ENCODE measurements at places on chromosomes 3 and 15. TPM values are rescaled to one million over a fixed set of nuclear protein-coding genes. Genes with fewer than 3 reads are reported as not detected.
A peak's percentile ranks its signal among the peaks of the same experiment; 100 is the strongest.

Gene ATP8B4
- 45.8 TPM for total RNA-seq

Gene IGF2BP2
- 165 TPM for total RNA-seq

Gene DPP8
- total RNA-seq = 36.6 TPM

Gene CNBP
- total RNA-seq = 192 TPM

Gene MESP2
- total RNA-seq = 0.33 TPM

Gene NTRK3
- total RNA-seq = 6.4 TPM

- DNase-seq = no peak
Measured at GRCh38 chr3:158165141-158165655, 55.3 kb downstream of the RSRC1 start.

DNA sequence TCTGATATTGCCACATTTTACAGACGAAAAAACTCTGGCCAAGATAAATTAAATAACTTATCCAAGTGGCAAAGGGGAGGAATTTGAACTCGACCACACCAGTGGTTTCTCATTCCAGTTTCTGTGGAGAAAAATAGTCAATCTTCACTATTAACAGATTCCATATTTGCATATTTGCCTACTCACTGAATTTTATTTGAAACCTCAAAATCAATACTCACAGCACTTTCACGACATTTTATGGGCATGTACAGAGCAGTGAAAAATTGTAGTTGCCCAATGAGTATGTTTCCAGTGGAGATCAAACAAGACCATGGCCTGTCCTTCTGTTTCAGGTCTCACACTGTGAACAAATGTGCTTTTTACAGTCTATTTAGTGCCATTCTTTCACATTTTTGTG is 374.3 kb downstream of the MAGI1 start:
- DNase-seq = no peak

DNA sequence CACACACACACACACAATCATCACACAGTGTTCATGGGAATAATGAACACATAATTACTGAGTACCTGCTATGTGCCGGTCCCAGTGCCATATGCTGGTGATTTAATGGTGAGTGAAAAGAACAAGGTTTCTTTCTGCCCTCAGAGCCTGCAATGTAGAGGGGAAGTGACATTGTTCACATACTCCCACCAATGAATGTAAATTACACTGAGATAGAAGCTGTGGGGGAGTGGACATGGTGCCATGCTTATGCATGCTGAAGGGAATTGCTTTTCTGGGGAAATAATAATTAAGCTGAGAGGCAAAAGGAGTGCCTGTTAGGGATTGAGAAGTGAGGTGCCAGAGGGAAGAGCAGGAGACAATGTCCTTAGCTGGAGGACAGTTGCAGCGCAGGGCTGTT is 175.1 kb downstream of the MFSD1 start:
- no peak for DNase-seq

DNA sequence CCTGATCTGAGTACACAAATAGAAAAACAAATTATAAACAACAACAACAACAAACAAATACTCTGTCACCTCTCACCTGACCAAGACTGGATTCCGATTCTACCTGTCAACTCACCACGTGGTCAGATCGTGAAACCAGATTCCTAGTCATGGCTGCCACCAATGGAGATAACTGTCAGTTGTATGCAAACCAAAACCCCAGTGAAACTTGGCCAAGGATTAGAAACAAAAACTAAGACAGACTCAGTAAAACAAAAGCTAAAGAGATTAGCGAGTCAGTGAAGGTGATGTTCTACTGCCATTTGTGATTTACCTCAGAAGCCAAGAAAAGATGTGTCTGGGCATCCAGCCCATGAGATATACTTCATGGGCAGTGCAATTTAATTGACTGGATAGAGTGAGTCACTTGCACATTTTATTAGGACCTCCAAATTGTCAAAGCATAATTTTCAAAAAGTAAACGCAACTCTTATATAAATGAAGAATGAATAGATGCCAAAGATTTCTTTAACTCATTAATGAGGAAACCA is 31.1 kb downstream of the PHLDB2 start:
- no peak for DNase-seq

DNA sequence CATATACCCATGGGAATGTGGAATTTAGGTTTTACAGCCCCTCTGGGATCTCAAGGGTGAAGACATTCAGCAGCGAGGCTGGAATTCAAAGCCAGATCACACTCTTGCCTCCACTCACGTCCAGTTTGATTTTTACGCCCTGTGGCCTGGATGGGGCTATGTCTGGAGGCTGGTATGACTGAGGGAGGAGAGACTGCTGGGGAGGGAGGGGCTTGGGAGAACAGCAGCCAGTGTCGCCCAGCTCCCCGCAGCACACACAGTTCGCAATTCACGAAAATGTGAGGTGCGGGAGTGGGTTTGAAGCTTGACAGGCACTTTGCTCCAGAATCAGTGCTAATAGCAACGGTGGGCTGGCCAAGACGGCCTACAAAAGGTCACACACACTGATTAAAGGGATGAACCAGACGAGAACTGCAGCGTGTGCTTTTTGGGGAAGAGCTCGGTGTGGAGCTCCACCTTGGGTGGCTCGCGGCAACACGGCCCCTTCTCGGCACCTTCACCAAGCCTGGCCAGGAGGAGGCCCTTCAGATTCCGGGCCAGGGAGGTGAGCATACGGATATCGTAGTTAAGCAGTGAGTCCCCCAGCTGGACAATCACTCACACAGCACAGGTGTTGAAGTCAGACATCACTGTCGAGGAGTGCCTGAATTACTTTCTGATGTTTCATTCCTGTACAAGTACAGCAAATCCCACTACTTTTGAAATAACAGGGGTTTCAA is 16.4 kb downstream of the EHD4 start:
- no peak for DNase-seq

DNA sequence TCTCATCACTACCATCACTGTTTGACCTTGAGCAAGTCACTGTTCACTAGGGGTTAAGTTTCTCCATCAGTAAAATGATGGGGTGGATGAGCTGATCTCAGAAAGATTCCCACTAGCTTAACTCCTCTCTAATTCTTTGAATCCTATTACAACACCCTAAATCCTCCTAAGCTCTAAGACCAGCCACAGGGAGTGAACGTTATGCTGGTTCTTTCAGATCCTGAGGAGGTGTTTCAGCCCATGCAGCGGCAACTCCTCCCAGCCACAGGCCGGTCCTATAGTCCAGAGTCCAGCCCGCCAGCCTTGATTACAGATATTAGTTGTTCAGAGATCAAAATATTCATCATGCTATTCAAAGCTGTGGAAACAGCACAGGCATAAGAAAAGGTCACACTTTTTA is 15.1 kb downstream of the MB21D2 start:
- no peak for DNase-seq

DNA sequence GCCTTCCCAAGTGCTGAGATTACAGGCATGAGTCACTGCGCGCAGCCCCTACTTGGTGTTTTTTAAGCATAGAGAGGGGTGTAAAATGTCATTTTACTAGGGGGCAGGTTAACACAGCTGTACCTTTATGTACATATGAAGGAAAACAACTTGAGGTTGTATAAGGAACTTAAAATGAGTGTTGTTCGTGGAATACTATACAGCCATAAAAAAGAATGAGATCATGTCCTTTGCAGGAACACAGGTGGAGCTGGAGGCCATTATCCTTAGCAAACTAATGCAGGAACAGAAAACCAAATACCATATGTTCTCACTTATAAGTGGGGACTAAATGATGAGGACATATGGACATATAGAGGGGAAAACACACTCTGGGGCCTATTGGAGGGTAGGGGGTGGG is 256.2 kb upstream of the C2CD4B start:
- no peak for DNase-seq

- no peak for DNase-seq
Measured at GRCh38 chr15:87573534-87573933, 683.0 kb downstream of the NTRK3 start.

DNA sequence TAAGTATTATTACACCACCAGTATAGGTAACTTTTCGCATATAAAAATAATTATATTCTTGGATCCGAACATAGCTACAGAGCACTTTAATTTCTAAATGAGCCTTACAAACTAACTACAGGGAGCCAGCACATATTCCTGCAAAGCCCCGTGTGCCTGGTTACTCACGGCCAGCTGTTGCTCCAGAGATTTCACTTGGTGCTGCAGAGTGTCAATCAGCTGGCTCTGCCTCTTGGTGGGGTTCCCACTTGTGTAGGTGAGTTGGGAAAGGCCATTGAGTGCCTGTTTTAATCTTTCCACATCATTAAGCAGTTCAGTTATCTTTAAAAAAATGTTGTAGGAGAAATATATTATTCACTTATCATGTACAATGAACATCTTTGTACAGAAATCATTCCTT is 98.9 kb downstream of the UACA start:
- DNase-seq = no peak

- no peak for DNase-seq
Measured at GRCh38 chr3:111151438-111151837, 79.8 kb downstream of the NECTIN3 start.

DNA sequence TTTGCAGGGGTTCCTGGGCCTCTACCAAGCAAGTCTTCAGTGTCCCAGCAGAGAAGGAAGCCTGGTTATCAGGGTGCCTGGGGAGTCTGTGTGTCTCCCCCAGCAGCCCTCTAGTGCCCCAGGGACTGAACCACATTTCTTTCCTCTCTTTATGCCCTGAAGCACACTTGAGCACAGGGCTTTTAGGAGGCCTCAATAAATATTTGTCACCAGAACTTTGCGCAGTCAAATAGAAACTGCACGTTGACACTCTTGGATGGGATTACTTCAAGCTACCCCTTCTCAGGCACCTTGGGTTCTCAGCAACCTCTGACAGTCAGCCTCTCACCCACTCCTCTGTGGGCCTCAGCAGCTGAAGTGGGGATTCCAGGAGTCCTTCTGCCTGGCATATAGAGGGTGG is 226.6 kb upstream of the HES1 start:
- no peak for DNase-seq

GRCh38 chr3:153052096-153052460 is 109.9 kb upstream of the RAP2B start:
- DNase-seq = no peak

GRCh38 chr3:160409812-160410610 is 10.6 kb downstream of the SMC4 start:
- DNase-seq = no peak

GRCh38 chr3:119745942-119746341 is 36.0 kb upstream of the NR1I2 start:
- no peak for DNase-seq

- DNase-seq = no peak
Measured at GRCh38 chr3:196216089-196216564, at the start of gene SLC51A. SLC51A (plus strand) TSS chr3:196216534; CDS start chr3:196216713, 179 bp downstream.

DNA sequence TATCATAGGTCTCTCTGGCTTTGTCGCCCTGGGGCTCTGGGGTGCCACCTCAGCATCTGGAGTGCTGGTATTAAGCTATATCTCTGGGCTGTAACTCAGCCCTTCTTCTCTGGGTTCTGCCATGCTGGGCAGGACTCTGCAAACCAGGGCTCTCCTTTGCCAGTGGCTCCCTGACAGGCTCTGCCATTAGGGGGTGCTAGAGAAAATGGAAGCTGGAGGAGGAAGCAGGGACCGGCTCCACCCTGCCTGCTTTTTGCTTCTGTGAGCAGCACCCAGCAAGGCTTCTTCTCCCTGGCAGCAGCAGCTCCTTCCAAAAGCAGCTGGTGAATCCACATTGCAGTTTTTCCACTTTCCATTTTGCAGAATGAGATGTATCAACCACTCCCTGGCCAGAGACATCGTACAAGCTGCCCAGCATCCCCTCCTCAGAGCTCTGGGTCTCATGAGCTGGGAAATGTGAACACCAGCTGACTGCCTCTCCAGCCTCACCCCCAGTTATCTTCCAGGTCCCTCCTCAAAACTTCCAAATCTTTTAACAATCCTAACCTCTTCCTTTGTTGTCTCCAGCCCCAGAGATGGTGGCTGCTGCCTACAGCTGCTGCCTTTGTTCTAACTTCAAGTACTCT is 165.0 kb downstream of the ABHD5 start:
- DNase-seq = peak; percentile 63

DNA sequence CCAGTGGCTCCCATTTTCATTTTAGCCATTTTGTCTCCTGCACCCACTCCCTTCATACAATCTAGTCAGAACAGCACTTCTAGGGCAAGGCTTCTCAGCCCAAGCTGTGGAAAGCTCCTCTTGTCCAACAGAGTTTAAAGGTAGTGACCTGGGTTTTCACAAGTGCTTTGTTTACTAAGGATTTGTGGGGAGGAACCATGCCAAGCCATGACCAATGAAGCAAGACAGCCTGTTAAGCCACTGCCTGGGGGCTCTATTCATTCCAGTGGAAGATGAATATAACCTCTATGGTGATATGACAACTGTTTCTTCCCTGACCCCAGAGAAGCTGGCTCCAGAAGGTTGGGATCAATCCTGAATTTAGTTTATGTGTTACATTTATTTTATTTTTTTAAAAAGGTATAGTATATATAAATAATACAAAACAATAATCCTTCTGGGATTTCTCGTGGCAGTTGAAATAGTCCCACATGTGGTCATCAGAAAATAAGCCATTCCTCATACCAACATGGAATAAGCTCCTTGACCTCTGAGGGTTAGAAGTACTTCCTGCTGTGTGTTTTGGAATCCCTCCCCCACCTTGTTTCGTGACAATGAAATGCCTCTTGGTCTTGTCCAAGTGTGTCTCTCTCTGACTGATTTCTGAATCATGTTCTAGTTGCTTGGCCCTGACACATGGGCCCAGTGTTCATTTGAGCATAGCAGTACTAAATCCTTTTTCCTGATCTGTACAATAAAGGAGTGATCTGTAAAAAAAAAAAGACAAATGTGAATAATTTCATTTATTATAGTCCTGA is 13.3 kb upstream of the THUMPD3 start:
- no peak for DNase-seq

DNA sequence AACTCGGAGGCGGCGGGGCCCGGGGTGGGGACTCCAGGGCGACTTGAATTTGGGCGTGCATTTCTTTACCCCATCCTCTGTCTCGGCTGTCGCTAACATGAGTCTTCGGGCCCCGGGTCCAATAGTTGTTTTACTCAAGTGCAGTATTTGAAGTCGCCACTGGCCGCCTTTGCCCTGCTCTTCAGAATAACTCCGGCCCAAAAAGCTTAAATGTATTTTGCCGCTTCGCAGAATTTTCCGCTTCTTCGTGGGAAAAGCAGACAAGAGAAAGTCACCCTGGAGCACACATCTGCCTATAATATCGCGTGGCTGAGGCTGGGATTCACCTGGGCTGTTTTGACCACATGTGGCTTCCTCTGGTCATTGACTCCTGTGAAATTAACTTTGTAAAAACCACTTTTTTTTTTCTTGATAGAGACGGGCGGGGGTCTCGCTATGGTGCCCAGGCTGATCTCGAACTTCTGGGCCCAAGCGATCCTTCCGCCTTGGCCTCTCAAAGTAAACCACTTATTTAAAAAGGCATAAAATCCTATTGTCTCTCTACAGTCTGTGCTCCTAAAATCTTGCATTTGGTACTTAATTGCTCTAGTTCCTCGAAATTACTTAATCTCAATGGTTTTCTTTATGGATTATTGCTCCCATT is 676 bp downstream of the CNOT10 start:
- no peak for DNase-seq

- DNase-seq = no peak
Measured at GRCh38 chr15:60110909-60111308, 106.8 kb downstream of the FOXB1 start.

DNA sequence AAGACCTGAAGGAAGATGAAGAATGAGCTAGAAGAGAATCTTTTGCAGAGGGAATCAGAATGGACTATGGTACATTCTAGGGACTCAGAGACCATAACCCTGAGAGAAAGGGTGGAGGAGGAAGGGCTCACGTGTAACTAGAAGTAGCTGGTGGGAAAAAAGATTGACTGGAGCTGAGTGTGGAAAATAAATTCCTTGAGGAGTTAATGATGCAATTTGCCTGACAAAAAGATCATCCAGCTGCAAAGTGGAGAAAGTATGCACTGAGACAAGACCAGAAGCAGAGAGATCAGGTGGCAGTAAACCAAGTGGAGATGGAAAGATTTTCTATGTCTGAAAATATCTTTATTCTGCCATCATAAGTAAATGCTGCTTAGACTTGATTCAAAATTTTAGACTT is 52.9 kb upstream of the TBL1XR1 start:
- no peak for DNase-seq
